ENCODE measurements at places on chromosomes 13 and 19.

DNA sequence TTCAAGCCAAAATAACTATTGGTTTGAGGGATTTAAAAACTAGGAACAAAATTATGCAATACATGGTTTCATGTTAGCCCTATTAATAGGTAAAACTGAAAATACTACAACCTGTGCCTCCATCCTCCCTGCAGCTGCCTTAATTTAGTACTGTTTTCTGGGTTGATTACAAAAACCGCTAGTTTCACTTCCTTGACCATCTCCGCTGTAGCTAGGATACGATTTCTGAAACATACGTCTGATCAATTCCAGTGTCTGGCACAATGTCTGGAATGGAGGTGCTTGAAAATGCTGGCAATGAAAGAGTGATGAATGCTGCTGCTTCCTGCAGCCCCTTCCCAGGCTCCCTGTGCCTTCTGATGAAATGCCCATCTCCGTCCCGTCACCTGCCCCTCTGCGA is 273.5 kb downstream of the SHISA2 start:
- DNase-seq: no peak

DNA sequence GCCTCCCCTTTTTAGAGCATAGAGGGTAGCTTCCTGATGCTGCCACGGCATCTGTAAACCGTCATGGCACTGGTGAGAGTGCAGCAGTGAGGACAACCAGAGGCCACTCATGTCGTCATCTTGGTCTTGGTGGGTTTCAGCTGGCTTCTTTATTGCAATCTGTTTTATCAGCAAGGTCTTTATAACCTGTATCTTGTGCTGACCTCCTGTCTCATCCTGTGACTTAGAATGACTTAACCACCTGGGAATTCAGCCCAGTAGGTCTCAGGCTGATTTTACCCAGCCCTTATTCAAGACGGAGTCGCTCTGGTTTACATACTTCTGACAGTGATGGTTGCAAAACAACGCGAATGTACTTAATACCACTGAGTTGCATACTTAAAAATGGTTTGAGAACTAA is 14.4 kb upstream of the FBN3 start:
- no peak for DNase-seq

DNA sequence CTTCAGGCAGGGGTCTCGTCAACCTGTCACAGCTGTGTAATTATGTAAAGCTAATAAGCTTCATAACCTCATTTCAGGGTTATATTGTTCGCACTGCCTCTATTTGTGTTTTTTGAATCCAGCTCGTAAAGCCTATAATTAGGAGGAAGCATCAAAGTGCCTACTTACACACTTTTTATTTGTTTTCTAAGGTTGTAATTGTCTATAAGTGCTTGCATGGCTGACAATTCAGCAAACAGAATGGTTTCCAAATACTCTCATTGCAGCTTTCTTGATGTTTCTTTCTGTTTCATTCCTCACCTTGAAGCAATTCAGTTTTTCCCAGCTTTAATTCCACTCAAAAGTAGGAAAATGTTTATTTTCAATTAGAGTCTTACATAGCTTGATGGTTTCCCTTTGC is 336.3 kb downstream of the HS6ST3 start:
- DNase-seq: no peak

DNA sequence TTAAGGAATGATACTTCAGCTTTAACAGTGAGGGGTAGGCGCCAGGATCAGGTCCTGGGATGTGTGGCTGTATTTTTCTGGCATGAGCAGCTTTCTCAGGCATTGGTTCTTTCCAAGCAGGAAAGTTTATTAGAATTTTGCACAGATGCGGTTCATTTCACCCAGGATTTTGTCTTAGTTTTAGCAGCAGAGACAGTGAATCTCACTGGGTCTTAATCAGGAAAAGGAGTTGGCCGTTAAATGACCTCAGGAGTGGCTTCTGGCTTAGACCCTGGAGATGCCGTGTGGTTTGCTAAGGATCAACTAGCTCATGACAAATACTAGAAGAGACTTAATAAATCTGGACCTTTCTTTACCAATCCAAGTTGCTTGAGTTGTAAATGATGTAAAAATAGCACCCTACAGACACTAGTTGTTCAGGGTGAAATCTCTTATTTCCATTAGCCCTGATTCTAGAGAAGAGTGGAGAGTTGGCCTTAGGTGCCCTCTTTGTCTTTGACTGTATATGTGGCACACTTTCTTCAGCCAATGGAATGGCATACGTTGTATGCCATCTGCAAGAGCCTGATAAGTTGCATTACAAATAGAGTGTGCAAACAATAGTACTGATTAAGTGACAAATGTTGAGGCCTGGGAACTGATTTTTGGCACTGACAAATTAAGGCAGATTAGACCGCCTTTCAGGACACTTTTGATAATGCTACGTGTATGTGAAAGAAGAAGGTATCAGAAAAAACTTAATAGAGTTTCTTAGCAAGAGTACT is 34.0 kb downstream of the LRCH1 start:
- DNase-seq: no peak
